ENCODE measurements at places on chromosomes 6 and 20.

DNA sequence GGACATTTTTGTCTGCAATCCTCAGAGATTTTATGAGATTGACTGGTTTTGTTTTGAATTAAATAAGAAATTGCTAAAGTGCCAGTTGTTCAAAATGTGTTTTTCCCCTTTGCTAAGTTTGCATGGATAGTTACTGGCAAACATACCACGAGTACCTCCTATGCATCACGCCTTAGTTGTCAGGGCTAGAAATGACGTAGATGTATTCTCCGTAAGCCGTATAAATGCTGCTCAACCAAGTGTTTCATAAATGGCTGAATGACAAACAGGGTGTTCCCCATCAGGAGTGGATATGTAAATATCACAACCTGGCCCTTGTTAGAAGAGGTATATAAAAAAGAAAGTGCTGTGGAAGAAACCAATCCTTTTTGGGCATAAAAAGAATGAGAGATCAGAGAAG, 341.1 kb upstream of the ZFP64 start:
- DNase-seq, result no peak

GRCh38 chr20:52425253-52425652, 233.7 kb upstream of the ZFP64 start:
- DNase-seq, result peak; percentile 31

DNA sequence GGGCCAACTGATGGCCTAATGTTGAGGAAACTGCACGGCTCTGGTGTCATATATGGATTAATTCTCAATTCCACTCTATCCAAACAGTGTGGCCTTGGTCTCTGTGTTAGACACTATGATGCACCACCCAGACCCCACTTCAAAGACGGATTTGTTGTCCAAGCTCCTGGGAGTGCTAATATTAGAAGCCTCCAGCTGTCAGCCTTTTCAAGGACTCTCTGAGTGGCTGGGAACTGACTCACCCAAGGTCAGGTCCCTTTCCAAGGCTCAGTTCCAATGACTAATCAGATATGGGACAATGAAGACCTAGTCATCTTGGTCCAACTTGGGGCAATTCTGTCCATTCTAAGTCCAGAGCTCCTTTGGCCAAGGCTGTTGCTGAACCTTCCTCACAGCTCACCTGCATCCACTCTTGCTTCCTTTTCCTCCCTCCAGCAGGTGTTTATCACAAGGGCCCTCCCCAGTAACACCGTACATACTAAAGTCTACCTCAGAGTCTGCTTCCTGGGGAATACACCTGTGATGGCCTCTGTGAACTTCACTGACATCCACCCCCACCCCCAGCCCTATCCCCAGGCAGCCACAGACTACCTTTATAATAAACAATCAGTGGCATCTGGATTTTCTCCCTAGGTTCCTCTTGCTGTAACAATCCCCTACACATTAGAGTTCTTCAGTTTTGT, 7.2 kb upstream of the IL20RA start:
- no peak for DNase-seq

DNA sequence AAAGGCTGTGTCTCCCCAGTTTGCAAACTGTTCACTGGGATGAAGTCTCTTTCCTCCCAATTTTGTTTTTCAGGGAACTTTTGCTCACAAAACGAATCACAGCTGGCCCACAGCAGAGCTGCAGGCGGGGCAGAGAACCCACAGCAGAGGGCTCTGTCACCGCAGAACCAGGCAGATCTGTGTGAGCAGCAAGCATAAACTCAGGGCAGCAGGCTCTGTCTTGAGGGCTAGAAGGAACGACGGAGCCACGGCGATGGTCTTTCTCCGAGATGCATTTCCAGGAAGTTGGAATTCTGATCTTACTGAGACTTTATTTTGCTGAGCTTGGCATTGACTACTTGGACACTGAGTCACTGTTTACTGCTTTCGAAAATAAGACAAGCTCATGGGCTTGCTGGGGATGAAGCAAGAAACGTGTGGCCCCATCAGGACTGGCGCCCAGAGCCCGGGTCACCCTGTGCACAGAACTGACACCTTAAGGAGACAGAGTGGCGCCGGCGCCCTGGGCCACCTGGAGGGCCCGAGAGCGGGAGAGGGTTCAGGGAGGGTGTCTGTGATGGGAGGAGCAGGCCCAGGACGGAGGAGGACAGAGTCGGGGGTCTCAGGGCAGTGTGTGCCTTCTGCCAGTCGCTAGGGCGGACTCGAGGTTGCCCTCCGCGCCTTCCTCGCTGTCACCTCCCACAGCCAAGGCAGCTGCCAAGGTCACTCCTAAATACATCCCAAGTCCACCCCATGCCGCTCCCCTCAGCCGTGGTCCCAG, 106.3 kb upstream of the NXT1 start:
- no peak for DNase-seq

DNA sequence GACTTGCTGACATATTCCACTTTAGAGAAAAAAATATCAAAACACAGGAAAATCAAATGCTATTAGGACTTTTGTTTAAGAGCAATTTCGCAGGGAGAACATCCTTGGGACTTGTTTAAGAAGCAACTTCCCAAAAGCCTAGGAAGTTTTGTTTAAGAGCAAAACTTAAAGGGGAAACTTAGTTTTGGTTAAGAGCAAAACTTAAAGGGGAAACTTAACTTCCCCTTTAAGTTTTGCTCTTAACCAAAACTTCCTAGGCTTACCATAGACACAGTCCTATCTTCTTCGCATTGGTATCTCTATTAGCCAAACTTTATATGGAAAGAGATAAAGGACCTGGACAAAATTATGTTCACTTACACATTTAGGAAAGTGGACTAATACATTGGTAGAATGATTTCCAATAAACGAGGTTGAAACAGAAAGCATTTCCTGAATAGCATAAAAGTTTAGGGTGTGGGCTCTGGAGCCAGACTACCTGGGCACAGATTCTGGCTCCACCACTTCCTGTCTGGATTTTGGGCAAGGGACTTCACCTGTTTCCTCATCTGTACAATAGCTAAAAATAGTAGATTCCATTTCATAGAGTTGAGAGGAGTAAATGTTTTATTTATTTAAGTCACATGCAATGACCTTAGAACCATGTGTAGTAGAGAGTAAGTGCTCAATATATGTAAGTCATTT, 15.7 kb downstream of the PAQR8 start:
- no peak for DNase-seq

DNA sequence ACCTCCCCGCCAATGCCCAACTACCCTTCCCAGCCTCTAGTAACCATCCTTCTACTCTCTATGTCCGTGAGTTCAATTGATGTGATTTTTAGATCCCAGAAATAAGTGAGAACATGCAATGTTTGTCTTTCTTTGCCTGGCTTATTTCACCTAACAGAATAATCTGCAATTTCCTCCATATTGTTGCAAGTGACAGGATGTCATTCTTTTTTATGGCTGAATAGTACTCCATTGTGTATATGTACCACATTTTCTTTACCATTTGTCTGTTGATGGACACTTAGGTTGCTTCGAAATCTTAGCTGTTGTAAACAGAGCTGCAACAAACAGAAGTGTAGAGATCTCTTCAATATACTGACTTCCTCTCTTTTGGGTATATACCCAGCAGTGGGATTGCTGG, 65.0 kb downstream of the RNF217 start:
- no peak for DNase-seq

- DNase-seq, result no peak
These were observed 2.4 kb upstream of the GNMT start for GRCh38 chr6:42958125-42958524.

- no peak for DNase-seq
These were observed 14.1 kb upstream of the SPDEF start for GRCh38 chr6:34570066-34570833.

DNA sequence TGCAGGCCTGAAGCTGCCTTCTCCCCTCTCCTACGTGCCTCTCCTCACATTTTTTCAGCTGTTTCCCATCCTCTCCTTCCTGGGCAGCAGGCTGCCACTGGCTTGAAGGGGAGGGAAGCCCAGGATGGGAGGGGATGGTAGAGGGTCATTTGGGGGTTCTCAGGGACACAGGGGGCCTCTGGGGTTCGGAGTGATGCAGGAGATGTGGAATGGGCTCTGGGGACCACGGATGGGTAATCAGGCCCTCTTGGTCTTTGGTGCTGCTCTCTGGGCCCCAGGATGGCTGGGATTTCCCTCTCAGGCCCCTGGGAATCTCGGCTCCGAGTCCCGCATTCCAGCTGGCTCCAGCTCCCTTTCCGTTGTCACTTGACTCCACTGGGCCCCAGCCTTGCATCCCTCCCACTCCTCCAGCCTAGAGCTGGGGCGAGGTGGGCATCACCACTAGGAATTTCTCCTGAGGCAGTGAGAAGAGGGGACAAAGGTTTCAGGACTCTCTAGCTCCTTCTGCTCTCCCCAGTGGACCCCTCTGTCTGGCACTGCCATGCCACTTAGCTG, 2.0 kb upstream of the DDR1 start:
- no peak for DNase-seq

GRCh38 chr6:122214605-122215318, 184.7 kb upstream of the HSF2 start:
- DNase-seq, result no peak

DNA sequence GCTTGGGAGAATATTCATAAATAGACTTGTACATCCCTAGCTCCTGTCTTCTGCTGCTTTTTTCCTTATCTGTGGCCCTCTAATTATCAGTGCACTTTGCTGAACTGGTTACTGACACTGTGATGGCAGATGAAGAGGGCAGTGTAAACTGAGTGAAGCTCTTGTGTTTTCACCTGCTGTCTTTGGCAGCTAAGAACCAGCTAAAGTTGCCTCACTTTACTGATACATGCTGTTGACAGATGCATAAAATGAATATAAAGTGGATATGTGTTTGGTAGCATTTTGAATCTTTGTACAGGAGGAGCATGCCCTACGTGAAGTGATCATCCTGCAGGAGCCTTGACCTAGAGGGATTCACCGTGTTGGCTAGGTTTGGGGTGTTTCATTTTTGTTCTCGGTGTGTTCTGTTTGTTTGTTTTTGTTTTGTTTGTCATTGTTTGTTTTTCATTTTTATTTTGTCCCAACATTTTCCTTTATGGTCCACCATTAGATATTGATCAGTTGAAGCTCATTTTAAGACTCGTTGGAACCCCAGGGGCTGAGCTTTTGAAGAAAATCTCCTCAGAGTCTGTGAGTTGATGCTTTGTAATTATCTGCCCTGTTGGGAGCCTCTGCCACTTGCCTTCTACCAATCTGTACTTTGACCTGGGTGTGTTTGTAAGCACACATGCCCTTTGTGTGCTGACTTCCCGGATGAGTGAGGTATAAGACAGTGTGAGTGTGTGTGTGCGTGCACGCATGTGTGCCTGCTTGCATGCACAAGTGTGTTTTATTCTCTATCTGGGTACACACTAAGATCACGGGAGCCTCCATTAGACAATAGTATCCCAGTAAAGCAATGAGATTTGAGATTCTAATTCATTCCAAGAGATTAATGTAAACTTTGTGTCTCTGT, 34.6 kb upstream of the MAPK13 start:
- no peak for DNase-seq

DNA sequence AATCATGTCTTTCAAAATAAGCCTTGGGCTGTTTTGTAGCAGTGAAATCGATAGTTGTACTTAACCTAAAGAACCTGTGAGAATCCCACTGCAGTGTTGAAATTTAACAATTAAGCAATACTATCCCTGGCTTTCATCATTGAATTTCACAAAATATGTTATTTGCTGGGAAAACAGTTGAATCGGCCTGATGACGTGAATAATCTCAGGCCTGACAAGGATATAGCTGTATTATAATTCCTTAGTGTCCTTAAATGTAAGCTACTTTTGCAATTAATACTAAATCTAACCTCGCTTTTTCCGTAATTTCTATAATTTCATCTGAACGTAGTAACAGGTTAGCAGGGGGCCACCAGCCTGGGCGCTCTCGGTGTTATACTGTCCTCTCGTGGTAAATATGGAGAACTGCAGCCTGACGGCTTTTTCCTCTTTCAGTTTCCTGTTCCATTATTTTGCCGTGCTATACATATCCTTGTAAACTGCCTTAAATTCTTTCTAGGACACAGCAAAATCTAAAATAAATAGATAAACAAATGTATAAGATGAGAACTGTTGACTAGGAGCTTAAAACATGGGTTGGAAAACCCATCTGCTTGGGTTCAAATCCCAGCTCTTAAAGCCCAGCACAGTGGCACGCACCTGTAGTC, 24.0 kb downstream of the MTFR2 start:
- peak; percentile 61 for DNase-seq

GRCh38 chr6:162200945-162201690, 526.4 kb downstream of the PRKN start:
- DNase-seq, result no peak

GRCh38 chr20:32206760-32207625, 550 bp downstream of the PLAGL2 start:
- DNase-seq, result no peak

Data from iris pigment epithelial cell (primary cell).